SJSA1 (cell line): ENCODE measurements at places on chromosomes 2 and 18. TPM values are rescaled to one million over a fixed set of nuclear protein-coding genes. Genes with fewer than 3 reads are reported as not detected.

ASPRV1 gene
- 0.08 TPM in 1 of 2 replicates, not detected in the other for total RNA-seq

DNA sequence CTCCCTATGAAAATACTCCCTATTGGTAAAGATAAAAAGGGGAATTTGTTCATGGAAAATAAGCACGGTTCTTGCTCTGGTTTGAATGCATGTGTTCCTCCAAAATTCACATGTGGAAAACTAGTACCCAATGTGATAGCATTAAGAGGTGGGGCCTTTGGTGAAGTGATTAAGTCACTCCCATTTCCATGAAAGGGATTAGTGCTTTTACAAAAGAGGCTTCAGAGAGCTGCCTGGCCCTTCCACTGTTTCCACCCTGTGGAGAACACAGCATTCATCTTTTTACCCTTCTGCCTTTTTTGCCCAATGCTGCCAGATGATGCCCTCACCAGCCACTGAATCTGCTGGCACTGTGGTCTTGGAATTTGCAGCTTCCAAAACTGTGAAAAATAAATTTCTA, 666.8 kb downstream of the ARHGAP15 start:
- no peaks in the 10 kb centered on the region for H3K36me3 ChIP-seq
- H3K27me3 ChIP-seq = no peaks in the 10 kb centered on the region
- no peak for DNase-seq

- H3K27me3 ChIP-seq = no peaks in the 10 kb centered on the region
- H3K36me3 ChIP-seq = peaks cover 6% of the 10 kb centered on the region; the same call in 1 of the 2 replicates
- H3K4me3 ChIP-seq = no peak overlapping the region
- DNase-seq = no peak
- H3K4me1 ChIP-seq = no peaks in the 10 kb centered on the region
These were observed 30.4 kb downstream of the HYCC2 start for GRCh38 chr2:201040867-201041628.

GRCh38 chr18:58699551-58699950, 28.3 kb downstream of the MALT1 start:
- DNase-seq = no peak
- no peaks in the 10 kb centered on the region for H3K4me1 ChIP-seq
- no peak overlapping the region for H3K4me3 ChIP-seq

DNA sequence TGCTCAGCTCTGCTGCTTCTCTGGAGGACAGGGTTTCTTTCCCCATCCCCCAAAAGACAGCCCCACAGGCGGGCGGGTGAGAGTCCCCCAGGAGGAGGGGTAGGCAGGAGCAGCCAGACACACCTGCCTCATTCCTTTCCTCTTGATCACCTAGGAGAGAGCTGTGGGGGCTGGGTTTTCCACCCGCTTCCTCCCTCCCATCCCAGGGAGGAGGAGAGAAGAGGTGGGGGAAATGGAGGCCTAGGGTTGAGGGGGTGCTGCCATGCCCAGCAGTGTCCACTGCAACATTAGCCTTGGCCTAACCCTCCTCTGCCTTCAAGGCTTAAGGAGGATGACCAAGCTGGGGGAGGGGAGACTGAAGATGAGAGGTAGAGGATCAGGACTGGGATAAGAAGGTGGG, 14.7 kb downstream of the WNT10A start:
- H3K27me3 ChIP-seq = peaks cover 90% of the 10 kb centered on the region
- peaks cover 24% of the 10 kb centered on the region for H3K4me1 ChIP-seq
- no peaks in the 10 kb centered on the region for H3K36me3 ChIP-seq
- no peak for DNase-seq

SERPINB5 gene
- not detected in 2 replicates for total RNA-seq

GRCh38 chr18:69469444-69469919, 68.8 kb downstream of the DOK6 start:
- no peaks in the 10 kb centered on the region for H3K4me1 ChIP-seq
- no peak overlapping the region for H3K4me3 ChIP-seq
- no peaks in the 10 kb centered on the region for H3K27me3 ChIP-seq

DNA sequence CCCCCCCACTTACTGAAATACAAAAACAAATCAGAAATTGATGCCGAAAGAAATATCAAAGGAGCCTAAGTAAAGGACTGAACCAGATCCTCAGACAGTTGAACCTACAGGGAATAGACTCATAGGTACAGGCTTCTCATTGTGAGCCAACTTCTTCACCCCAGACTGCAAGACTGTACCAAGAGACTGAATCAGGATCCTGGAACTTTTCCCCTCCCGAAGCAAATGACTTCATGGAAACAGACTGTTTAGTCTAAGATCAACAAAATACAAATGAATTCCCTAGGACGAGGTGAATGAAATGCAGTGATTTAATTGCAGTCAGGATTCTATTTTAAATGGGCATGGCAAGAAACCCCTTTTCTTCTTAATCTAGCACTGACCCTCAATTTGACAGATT, 53.6 kb upstream of the RNF152 start:
- H3K27me3 ChIP-seq = no peaks in the 10 kb centered on the region
- H3K36me3 ChIP-seq = no peaks in the 10 kb centered on the region
- peaks cover 98% of the 10 kb centered on the region for H3K4me1 ChIP-seq
- no peak overlapping the region for H3K4me3 ChIP-seq
- H3K27ac ChIP-seq = peak overlapping the region; percentile 97
- peak; percentile 61 for DNase-seq

GRCh38 chr18:74286106-74286855, 5.5 kb downstream of the CYB5A start:
- H3K4me1 ChIP-seq = peaks cover 60% of the 10 kb centered on the region
- peaks cover 9% of the 10 kb centered on the region for H3K36me3 ChIP-seq
- DNase-seq = no peak
- H3K4me3 ChIP-seq = no peak overlapping the region
- H3K27me3 ChIP-seq = no peaks in the 10 kb centered on the region

DNA sequence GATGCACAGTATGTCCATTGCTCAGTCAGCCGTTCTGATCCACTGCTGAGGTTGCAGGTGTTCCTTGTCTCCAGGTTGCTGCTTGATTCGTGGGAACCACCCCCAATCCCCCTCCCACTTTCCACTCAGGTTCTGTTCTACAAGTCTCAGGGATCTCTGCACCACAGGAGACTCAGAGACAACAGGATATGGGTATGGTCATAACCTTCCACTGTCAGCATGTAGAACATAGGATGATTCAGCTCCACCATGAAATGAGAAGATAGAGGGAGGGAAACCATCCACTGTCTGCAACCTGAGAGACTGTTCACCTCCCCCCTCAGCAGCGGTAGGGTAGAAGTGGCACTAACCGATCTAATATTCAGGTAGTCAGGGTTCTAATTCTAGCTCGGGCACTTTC, 19.0 kb upstream of the KLF7 start:
- H3K36me3 ChIP-seq = no peaks in the 10 kb centered on the region
- DNase-seq = no peak
- no peak overlapping the region for H3K27ac ChIP-seq
- no peaks in the 10 kb centered on the region for H3K27me3 ChIP-seq
- H3K4me1 ChIP-seq = peaks cover 60% of the 10 kb centered on the region

- no peaks in the 10 kb centered on the region for H3K27me3 ChIP-seq
- no peak for DNase-seq
- no peak overlapping the region for H3K4me3 ChIP-seq
- no peak overlapping the region for H3K27ac ChIP-seq
- no peaks in the 10 kb centered on the region for H3K36me3 ChIP-seq
These were observed 195.9 kb upstream of the CYRIA start for GRCh38 chr2:16861530-16861929.

- H3K4me3 ChIP-seq = no peak overlapping the region
- no peak for DNase-seq
- H3K36me3 ChIP-seq = peaks cover 19% of the 10 kb centered on the region
- no peaks in the 10 kb centered on the region for H3K27me3 ChIP-seq
These were observed 26.1 kb downstream of the LIMS1 start for GRCh38 chr2:108560241-108560811.

L3MBTL4 gene
- 6.8 and 10.6 TPM in 2 replicates for total RNA-seq

- no peak for DNase-seq
- no peaks in the 10 kb centered on the region for H3K4me1 ChIP-seq
- H3K27ac ChIP-seq = no peak overlapping the region
- no peaks in the 10 kb centered on the region for H3K36me3 ChIP-seq
These were observed 136.1 kb upstream of the FANCL start for GRCh38 chr2:58377181-58377580.

- no peak for DNase-seq
- H3K27me3 ChIP-seq = no peaks in the 10 kb centered on the region
- no peaks in the 10 kb centered on the region for H3K36me3 ChIP-seq
- H3K4me1 ChIP-seq = peaks cover 15% of the 10 kb centered on the region; the same call in 1 of the 2 replicates
- no peak overlapping the region for H3K27ac ChIP-seq
These were observed 35.4 kb upstream of the ITGAV start for GRCh38 chr2:186554429-186554828.

RNU2-63P gene
- 34.9 TPM in 1 of 2 replicates, not detected in the other for total RNA-seq

- H3K36me3 ChIP-seq = peaks cover 3% of the 10 kb centered on the region; the same call in 1 of the 2 replicates
- peak; percentile 39 for DNase-seq
- no peak overlapping the region for H3K4me3 ChIP-seq
- H3K27me3 ChIP-seq = no peaks in the 10 kb centered on the region
- H3K4me1 ChIP-seq = peaks cover 38% of the 10 kb centered on the region
These were observed 166.7 kb downstream of the MCFD2 start for GRCh38 chr2:46748735-46749531.

DNA sequence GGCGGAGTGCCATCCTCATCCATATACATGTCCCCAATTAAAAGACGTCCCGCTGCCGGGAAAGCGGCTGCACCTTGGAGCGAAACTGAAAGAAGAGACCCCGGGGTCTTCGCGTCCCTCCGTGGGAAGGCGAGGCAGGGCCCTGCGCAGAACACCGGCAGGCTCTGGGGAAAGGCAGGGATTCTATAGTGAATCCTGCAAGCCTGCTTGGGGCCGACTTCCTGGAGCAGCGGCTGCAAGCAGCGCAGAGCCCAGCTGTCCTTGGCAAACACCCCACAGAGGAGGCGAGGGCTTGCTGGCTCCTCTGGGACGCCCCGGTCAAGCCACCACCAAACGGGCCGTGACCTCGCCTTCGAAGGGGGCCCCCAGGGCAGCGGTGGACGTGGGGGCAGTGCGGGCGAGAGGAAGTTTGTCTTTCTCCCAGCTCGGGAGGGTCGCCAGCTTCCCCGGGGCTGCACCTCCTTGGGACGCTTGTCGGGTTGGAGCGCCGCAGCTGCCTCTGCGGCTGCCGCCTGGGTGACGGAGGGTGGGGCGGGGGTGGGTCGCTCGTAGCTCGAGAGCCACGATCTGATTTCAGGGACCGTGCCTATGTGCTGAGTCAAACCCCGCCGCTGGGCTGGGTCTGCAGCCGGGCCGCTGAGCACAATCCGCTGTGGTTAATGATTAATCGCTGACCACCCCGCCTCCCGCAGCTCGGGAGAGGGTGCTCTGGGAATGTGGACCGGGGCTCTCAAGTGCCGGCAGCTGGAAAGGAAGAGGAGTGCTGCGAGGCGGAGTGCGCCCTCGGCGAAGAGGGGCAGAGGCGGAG, 486 bp upstream of the GPR39 start:
- H3K27ac ChIP-seq = peak overlapping the region; percentile 91
- peak; percentile 97 for DNase-seq
- peaks cover 33% of the 10 kb centered on the region for H3K4me1 ChIP-seq
- H3K36me3 ChIP-seq = no peaks in the 10 kb centered on the region

IL1R1 gene
- 10.0 and 12.7 TPM in 2 replicates for total RNA-seq

- peaks cover 37% of the 10 kb centered on the region for H3K4me1 ChIP-seq
- H3K27ac ChIP-seq = peak overlapping the region; percentile 74
- H3K27me3 ChIP-seq = no peaks in the 10 kb centered on the region
- DNase-seq = no peak
- no peak overlapping the region for H3K4me3 ChIP-seq
These were observed 434.9 kb downstream of the ZEB2 start for GRCh38 chr2:144085016-144085415.

DNA sequence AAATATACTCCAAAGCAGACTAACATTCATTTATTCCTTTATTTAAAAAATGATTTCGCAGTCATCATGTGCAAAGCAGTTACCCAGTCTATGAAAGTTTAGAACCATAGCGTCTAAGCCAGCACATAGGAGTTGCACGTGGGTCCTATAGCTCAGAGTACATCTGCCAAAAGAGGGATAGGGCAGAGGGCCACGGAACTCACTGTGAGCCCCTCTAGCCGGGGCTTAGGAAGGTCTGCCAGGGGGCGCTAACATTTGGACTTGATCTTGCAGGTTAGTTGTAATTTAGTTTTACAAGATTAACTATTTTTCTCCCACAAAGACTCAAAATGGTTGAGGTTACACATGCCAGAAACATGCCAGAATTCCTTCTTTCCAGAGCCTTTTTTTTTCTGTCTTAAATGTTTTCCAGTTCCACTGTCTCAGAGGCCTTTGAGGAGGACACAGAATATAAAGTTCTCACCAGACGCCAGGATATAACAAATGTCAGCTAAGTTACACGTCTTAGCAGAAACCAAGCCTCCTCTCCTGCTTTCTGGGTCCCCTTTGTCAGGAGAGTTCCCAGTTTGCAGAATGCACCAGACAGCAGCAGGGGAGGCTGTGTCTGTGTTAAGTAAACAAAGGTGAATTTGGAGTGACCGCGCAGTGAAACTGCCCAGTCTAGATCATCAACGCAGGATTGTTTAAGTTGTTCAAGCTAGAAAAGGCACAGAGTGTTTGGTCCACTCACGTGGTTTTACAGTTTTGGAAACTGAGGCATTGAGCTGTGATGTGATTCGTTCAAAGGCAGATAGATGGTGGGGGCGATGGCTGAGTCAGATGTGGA, 292.0 kb downstream of the PRKCE start:
- H3K27me3 ChIP-seq = no peaks in the 10 kb centered on the region
- no peak for DNase-seq
- no peaks in the 10 kb centered on the region for H3K36me3 ChIP-seq
- H3K4me1 ChIP-seq = peaks cover 49% of the 10 kb centered on the region

GRCh38 chr2:949384-950079, 1.1 kb upstream of the SNTG2 start:
- no peaks in the 10 kb centered on the region for H3K36me3 ChIP-seq
- no peak overlapping the region for H3K27ac ChIP-seq
- no peak for DNase-seq
- H3K4me3 ChIP-seq = peak overlapping the region; percentile 88
- no peaks in the 10 kb centered on the region for H3K27me3 ChIP-seq
- peaks cover 31% of the 10 kb centered on the region for H3K4me1 ChIP-seq

- no peak overlapping the region for H3K4me3 ChIP-seq
- no peaks in the 10 kb centered on the region for H3K4me1 ChIP-seq
- no peaks in the 10 kb centered on the region for H3K36me3 ChIP-seq
- no peak overlapping the region for H3K27ac ChIP-seq
- DNase-seq = no peak
These were observed 11.5 kb downstream of the MAP3K2 start for GRCh38 chr2:127376257-127376656.

DNA sequence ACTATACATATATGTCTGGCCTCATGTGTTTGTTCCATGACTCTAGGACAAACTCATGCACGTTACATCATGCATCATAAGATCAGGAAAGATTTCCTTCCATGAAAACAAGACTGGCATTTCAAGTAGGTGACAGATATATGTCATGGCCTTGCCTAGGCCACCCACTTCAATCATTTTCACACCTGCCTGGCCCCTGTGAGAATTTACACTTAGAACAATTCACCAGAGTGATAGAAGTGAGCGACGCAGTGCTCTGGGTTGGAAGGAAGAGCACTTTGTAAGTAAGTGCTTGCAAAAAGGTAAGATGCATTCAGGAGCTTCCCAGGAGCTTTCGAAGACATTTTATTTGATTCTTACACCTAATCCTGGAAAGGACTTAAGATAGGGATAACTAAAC, 39.5 kb downstream of the TMEM163 start:
- H3K4me1 ChIP-seq = no peaks in the 10 kb centered on the region
- DNase-seq = no peak
- no peak overlapping the region for H3K4me3 ChIP-seq
- no peak overlapping the region for H3K27ac ChIP-seq
- no peaks in the 10 kb centered on the region; the same call in 1 of the 2 replicates for H3K27me3 ChIP-seq

FSHR gene
- not detected in 2 replicates for total RNA-seq
